PC-9 (cell line): ENCODE measurements at places on chromosomes 11 and 22. TPM values are rescaled to one million over a fixed set of nuclear protein-coding genes. Genes with fewer than 3 reads are reported as not detected.

DNA sequence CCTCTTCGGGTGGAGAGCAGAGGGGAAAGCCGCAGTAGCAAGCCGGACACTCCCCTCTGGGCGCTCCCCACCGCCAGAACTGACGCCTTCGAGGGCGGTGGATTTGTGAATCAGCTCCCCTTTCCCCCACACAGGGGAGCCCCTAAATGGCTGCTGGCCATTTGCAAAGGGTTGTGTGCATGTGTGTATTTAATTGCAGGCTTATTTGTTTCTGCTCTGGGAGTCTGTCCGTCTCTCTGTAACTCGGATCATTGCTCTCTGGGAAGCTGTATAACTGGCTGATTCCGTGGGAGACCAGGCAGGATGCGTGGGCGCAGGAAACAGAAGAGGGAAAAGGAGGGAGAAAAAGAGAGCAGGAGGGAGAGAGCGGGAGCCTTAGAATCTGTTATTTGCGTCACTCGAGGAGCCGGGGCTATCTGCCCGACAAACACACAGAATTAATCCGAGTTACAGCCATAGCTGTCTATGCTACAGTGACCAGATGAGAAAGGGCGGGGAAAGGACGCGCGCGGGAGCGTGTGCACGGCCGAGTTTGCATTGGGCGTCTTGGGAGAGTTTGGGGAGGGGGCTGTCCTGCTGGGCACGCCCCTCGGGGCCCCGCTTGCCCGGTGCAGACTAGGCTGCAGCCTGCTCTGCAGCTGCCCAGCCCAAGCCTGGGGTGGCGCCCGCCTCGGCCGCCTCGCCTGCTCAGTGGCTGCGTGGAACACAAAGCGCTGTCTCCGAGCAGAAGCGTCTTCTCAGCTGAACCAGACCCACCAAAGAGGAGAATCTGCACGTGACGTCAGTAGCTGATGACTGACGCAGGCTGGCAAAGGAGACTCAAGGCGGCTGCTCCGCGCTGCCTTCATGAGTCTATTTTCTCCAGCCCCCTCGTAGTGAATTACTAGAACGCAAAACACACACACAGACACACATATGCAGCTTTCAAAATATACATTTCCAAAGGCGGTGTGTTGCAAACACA is 105.3 kb upstream of the HSD17B12 start:
- DNase-seq: no peak

GRCh38 chr11:129278586-129279319 is 86.6 kb upstream of the ARHGAP32 start:
- DNase-seq: no peak

- DNase-seq: no peak
Measured at GRCh38 chr11:4491878-4492606, 9.6 kb downstream of the OR52K1 start.

DNA sequence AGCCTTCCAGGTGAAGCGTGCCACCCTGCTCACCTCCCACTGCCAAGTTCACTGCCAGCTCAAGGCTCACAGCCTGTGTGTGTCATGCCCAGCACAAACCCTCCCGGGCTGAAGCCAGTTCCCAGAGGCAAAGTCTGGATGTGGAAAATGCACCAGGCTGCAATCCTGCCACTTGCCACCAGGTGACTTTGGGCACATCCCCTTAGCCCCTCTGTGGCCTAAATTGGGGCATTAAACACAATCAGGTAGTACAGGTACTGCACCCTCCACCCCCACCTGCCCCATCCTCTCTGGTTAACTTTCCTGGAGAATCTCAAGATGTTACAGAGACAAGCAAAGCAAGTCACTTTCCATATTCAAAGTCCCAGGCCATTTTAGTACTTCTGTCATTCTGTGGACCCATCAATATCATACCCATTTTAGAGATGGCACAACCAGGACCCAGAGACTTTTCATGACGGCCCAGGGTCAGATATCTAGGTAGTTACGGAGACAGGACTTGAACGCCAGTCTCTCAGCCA is 1.8 kb upstream of the RASD2 start:
- peak; percentile 41 for DNase-seq

The SCGB1C1 gene
- not detected in 2 replicates for total RNA-seq

The NEFH gene
- 5.1 and 6.9 TPM in 2 replicates for total RNA-seq

- no peak for DNase-seq
Measured at GRCh38 chr22:17827466-17827865, 53.2 kb upstream of the BID start.

DNA sequence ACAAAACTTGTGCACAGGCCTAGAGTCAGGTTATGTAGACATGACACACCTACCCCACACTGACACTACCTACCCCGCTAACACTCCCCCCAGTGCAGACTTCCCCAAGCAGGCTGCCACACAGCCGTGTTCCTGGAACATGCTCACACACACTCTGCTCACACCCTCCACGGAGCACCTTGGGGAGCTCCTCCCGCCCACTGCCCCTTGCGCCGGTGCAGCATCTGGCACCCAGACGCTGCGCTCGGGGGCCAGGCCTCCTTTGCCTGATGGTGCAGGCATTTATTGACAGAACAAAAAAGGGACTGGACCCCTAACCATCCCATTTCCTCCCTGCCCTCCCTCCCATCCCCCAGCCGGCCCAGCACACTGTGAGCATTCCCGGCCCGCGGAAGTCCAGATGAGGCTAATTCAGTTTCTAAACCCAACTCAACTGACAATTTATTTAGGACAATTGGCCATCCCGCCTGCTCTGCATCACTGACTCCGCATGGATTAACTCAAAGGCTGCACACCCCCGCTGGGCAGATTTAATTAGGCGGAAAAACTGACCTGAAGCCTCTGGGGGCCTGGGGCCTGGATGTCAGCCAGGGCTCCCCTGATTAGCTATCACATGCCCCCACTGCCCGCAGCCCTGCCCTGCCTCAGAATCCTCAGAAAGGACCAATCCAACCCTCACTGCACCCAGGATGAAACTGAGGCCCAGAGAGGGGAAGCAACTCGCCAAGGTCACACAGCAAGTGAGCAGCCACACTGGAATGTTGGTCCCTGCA is 30.1 kb downstream of the KCNC1 start:
- no peak for DNase-seq

DNA sequence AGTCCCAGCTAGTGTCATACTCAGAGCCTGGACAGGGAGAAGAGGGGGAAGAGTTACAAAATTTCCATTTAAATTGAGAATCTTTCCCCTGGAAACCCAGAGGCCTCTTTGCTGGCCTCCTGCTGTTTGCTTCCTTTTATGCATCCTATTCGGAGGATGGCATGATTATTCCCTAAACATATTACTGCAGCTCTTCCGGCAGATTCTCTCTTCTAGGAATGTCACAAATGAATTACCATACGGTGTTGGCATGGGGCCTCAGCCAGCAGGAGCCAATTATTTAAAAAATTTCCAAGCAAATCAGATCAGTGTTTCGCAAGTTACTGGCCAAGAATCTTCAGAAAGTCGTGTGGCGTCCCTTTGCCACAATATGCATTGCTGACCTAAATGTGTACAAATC is 326.7 kb upstream of the NCAM1 start:
- no peak for DNase-seq

DNA sequence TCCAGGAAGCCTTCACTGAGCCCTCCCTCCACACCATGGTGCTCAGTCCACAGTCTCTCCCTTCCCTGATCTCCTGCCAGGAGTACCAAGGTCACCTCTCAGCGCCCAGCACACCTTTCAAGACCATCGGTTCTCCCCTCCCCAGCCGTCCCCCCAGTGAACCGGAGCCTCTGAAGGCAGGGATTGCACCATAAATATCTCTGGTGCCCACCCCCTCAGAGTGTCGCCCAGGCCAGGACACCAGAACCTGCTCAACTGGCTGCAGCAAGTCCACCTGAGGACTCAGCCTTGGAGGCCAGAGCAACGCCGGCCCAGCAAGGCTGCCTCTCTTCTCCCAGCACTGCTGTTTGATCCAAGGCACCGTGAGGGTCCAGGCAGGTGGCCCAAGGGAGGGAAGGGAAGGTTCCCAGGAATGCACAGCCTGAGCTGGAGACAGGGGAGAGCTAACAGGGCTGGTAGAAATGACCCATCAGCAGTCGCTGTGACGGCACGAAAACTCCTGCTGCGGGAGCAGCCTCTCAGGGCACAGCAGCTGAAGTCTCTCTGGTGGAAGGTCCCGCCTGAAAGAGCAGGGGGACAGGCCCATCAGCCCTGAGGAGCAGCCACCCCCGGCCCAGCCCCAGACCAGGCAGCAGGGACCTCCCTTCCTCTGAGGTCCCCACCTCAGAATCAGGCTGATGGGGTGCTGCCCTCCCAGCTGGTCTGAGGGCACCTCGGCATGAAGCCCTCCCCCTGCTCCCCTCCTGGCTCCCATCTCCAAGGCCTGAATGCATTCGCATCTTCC is 80.3 kb downstream of the BUD13 start:
- DNase-seq: no peak

DNA sequence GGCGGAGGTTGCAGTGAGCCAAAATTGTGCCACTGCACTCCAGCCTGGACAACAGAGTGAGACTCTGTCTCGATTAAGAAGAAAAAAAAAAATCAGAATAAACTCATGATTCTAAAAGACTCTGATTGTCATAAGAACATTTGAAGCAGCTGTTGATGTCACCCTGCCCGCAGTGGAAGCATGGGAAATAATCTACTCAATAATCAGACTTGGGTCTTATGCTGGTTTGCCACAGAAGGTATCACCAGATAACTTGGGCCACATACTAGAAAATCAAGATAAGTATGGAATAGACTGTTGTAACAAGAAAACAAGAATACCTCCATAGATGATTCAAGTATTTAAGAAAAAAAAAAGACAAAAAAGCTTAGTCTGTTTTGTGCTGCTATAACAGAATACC is 8.2 kb downstream of the CAVIN3 start:
- no peak for DNase-seq

The ANKK1 gene
- total RNA-seq: not detected in 2 replicates

- no peak for DNase-seq
Measured at GRCh38 chr11:62694455-62695167, 5.3 kb upstream of the LRRN4CL start.

The SCGB1A1 gene
- not detected in 2 replicates for total RNA-seq

- DNase-seq: no peak
Measured at GRCh38 chr11:16512899-16513241, 156.5 kb upstream of the SOX6 start.

- no peak for DNase-seq
Measured at GRCh38 chr11:66186470-66186869, 82.0 kb upstream of the RAB1B start.

DNA sequence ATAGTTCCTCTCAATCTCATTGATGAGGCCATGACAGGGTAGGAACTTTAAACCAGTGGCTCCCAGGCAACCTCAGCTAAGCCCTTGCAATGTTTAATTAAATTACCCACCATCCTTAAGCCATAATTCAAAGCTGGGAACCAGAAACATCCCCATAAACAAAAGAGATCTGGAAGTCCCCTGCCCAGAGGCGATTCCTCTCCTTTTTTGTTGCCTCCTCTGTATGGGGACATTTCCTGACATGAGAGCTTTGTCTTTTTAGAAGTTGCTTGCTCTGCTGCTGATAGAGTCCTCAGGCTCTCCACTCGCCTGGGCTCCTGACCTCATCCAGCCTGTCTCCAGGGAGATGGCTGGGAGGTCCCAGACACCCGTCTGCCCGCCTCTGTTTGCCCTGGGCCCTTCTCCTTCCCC is 3.2 kb downstream of the DTX4 start:
- DNase-seq: peak; percentile 27

GRCh38 chr11:105878510-105878909 is 143.5 kb downstream of the MSANTD4 start:
- DNase-seq: no peak

GRCh38 chr11:131624531-131624930 is 254.1 kb downstream of the NTM start:
- DNase-seq: no peak

The RFPL3 gene
- not detected in 2 replicates for total RNA-seq

GRCh38 chr22:22703715-22704114 is 59.3 kb downstream of the GGTLC2 start:
- no peak for DNase-seq

DNA sequence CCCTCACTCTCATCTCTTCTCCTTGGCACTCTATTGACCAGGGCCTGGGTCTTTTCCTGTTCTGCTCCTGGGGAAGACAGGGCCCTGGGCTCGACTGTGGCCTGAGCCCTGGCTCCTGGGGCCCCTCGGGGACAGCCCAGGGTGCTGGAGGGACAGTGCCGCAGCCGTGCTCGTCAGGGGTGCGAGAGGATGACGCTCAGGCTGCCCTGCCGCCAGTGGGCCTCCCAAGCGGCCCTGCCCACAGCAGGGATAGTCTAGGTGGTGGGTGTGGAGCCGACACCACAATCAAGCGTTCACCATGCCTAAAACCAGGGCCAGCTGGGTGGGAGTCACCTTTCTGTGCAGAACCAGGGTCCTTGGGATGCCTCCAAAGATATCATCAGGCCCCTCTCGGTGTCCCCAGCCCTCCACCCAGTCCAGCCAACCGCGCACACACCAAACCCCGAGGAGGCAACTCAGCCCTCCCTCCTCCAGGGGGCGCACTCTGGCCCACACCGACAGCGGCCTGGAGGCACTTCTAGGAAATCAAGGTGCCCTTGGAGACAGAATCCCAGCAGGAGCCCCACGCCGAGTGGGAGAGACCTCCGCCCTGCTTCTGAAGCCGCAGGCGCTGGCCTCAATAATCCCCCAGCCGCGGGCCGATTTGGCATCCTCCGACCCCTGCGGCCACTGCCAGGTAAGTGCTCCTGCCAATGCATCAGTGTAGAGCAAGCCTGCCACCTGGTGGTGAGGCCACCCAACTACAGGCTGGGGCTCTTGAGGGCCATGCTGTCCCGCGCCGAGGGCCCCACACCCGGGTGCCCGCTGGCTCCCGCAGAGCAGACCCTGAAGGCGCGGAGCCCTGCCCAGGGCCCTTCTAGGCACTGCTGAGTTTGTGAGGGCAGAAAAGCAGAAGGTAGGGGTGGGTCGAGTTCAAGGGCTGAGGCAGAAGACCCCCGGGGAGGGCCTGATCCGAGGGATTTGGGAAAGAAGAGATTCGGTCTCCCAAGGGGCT is 496.4 kb downstream of the BUD13 start:
- DNase-seq: peak; percentile 46

The KRTAP5-1 gene
- not detected in 2 replicates for total RNA-seq

The OR6T1 gene
- not detected in 2 replicates for total RNA-seq

The OR8G1 gene
- not detected in 2 replicates for total RNA-seq

DNA sequence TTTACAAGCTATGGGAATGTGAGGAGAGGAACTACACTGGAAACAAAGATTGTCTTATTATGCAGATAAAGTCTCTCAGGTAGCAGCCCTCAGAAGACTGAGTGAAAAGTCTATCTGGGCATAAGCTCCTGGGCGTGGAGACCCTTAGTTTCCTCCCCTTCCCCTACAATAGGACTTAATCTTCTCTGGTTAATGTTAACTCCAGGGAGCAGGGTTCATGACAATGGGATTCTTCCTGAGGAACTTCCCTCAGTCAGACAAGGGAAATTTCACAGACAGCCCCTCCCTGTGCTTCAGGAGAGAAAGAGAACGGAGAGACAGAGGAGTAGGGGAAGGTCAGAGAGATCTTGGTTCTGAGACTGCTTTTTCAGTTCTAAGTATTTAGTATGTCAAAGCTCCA is 1428.6 kb downstream of the LRRC4C start:
- no peak for DNase-seq

DNA sequence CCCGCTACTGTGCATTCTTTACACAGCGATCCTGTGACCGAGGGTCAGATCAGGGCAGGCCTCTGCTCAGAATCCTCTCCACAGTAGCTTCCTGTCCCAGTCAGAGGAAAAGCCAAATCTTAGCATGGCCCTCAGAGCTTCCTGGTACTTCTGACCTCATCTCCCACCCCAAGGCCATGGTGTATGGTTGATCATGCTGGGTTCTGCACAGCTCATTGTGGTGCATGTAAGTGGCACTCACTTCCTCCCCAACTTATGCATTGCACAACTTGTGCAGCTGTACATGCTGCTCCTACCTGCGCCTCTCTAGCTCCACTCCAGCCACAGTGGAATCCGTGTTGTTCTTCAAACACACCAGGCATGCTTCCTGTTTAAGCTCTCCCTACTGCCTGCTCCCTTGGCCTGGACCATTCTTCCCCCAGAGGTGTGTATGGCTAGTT is 20.3 kb downstream of the BMAL1 start:
- DNase-seq: no peak
